ENCODE measurements at places on chromosomes 1 and 21.

DNA sequence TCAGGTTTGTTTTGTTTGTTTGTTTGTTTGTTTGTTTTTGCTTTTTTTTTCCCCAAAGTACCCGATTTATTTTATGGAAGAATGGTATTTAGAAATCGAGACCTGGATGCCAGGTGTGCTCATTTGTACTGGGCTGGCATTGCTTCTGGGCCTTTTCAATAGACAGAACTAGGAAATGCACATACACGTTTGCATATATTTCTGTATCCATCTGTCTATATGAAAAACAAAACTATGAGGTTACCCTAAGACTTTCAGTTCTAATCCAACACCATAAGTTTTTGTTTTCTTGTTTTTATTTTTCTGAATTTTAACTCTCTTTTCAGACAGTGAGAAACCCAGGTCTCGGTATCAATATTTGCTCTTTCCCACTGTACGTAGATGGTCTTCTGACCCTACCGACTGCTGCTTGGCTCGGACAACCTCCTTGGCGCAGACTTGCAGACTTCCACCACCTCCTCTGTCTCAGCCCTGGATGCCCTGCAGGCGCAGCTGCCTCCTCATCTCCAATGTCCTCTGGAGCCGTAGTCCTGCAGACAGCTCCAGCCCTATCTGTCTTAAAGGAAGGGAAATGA, 171.7 kb downstream of the NEK7 start:
- DNase-seq, result no peak

- DNase-seq, result peak; percentile 21
Measured at GRCh38 chr1:85580872-85581801, 576 bp downstream of the CCN1 start.

- DNase-seq, result no peak
Measured at GRCh38 chr1:203422116-203422515, 53.5 kb upstream of the PRELP start.

DNA sequence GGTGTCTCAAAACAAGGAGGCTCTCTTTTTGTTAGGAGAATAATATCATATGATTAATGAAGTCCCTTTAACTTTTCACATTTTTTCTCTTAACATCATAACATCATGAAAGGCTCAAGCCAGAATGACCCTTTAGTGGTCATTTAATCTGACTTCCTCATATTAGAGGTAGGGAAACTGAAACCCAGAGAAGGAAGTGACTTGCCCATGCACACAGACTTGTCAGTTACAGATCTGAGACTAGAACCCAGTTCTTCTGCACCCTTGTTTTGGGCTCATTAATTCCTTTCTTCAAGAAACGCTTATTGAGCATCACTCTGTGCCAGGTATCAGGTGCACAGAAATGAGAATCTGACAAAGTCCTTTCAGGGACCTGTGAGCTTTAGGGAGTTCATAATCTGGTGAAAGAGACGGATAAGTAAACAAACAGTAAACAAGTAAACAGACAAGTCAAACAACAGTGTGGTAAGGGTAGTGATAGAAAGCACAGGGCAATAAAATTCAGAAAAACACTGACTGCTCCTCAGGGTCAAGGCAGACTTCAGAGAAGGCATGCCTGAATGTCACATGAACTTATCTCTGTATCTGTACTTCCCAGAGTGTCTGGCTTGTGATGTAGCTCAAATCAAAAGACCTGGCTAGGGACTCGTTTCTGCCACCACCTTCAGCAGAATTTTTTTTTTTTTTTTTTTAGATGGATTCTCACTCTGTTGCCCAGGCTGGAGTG, 38.3 kb upstream of the OSBPL9 start:
- DNase-seq, result no peak

DNA sequence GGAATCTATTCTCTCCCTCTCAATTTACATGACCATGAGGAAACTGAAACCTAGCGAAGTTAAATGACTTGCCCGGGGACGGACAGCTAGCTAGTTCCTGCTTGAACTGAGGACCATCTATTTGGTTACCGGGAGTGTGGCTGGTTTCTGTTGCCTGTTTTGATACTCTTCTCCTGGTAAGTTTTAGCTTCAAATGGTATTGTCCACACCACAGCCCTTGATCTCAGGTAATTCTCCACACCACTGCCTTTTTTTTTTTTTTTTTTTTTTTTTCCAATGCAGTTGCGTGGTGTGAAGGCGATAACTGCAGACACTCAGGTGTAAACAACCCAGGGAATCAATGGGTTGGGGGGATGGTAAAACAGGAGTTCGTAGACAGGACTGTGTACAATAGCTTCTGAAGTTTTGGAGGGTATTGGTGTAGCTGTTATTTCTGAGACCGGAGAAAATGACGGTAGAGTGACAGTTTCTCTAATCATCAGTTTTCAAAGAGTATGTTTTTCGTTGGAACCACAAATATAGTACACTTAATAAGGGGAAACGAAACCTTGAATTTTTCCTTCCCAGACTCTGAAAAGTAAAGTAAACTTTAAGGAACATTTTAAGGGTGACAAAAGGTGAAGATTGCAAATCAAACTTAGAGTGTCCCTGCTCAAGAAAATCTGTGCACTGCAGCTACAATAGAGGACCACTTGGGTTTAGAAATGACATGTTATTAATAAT, 125.3 kb upstream of the CACYBP start:
- DNase-seq, result peak; percentile 22

DNA sequence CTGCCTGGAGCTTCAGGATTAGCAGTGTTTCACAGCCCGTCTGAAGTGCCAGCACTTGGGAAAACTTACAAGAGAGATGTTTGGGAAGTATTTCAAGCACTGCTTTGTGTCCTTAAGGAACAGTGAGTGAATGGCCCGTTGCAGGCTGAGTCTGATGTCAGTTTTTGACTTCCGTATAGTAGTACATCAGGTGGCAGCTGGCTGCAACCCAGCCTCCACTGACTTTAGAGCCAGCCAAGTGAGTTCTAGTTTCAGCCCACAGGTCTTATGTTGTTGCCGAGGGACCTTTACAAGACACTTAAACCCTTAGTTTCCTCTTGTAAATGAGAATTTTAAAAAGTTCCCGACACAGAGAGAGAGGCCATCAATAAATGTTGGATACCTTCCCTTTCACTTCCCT, 35.0 kb downstream of the UCK2 start:
- DNase-seq, result no peak

GRCh38 chr1:17829579-17829978, 74.4 kb downstream of the ACTL8 start:
- no peak for DNase-seq

GRCh38 chr1:110266834-110267233, 56.7 kb downstream of the KCNC4 start:
- DNase-seq, result no peak

GRCh38 chr21:38487901-38488639, 10.2 kb downstream of the ERG start:
- peak; percentile 19 for DNase-seq

GRCh38 chr1:40824591-40825434, 37.4 kb downstream of the CITED4 start:
- DNase-seq, result no peak
